ENCODE measurements at places on chromosomes 7 and 10.

- no peak for DNase-seq
Observed at GRCh38 chr7:8391353-8392062, 41.9 kb upstream of the NXPH1 start.

- DNase-seq = no peak
Observed at GRCh38 chr10:23341004-23341403, 3.6 kb downstream of the C10orf67 start.

DNA sequence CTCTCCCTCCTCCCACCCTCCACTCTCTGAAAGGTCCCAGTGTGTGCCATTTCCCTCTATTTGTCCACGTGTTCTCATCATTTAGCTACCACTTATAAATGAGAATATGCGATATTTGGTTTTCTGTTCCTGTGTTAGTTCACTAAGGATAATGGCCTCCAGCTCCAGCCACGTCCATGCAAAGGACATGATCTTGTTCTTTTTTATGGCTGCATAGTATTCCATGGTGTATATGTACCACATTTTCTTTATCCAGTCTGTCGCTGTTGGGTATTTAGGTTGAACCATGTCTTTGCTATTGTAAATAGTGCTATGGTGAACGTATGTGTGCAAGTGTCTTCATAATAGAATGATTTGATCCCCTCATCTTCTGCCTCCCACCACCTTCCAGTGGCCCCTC lies 183.7 kb upstream of the AUTS2 start:
- no peak for DNase-seq

DNA sequence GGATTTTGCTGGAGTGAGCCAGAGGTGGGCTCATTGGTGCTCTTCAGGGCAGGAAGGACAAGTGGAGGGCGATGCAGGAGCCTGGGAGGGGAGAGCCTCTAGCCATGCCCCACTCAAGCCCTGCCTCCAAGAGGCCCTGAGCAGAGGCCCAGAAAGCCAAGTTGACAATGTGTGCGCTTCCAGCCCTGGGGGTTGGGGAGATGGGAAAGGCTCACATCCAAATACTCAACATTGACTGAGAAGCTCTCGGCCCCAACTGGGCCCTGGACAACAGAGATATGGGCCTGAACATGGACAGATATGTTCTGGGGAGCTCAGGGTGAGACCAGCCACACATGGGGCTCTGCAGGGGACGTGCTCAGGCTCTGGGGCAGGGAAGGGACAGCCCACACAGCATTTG lies 39.0 kb downstream of the FRMPD2 start:
- no peak for DNase-seq

GRCh38 chr10:526651-527312 lies 162.7 kb downstream of the DIP2C start:
- DNase-seq = peak; percentile 39

DNA sequence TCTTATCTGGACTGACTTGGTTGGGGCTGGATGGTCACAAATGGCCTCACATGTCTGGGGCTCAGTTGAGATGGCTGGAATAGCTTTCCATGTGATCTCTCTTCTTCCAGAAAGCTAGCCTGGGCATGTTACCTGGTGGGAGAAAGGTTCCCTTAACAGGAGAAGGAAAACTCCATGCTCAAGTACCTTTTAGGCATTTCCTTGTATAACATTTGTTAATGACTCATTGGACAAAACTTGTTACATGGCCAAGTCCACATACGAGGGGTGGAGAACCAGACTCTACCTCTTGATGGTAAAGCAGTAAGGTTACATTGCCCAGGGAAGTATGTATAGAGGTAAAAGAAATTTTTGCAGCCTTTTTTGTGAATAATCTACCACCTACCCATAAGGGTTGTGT lies 826.4 kb downstream of the LRMDA start:
- no peak for DNase-seq

GRCh38 chr10:70147259-70147625 lies 742 bp upstream of the TYSND1 start:
- no peak for DNase-seq

DNA sequence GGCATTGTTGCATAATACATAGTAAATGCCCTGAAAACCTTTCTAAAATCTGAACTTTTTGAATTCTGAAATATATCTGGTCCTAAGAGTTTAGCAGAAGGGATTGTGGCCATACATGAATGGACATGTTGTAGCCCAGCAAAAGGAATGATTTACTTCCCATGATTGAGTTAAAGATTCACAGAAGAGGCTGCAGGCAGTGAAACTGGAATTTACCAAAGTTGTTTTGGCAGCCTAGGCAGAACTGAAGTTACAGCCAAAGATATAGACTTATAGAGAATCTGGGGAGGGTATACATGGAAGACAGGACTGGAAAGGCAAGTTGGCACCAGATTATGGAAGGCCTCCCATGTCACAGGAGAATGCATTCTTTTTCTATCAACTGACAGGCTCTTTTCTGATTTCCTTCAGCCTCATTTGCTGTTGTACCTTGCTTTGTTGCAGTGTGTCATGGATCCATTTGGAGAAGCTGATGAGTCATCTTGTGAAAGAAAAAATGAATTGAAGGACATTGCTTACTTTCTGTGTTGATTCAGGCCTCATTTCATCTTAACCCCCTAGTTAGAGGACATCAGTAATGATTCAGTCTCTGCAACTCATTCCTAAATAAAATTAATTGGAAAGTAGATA lies 356.2 kb upstream of the LRGUK start:
- DNase-seq = no peak

Measured in HuH-7 (cell line).